ENCODE measurements at places on chromosomes 13 and 19.

DNA sequence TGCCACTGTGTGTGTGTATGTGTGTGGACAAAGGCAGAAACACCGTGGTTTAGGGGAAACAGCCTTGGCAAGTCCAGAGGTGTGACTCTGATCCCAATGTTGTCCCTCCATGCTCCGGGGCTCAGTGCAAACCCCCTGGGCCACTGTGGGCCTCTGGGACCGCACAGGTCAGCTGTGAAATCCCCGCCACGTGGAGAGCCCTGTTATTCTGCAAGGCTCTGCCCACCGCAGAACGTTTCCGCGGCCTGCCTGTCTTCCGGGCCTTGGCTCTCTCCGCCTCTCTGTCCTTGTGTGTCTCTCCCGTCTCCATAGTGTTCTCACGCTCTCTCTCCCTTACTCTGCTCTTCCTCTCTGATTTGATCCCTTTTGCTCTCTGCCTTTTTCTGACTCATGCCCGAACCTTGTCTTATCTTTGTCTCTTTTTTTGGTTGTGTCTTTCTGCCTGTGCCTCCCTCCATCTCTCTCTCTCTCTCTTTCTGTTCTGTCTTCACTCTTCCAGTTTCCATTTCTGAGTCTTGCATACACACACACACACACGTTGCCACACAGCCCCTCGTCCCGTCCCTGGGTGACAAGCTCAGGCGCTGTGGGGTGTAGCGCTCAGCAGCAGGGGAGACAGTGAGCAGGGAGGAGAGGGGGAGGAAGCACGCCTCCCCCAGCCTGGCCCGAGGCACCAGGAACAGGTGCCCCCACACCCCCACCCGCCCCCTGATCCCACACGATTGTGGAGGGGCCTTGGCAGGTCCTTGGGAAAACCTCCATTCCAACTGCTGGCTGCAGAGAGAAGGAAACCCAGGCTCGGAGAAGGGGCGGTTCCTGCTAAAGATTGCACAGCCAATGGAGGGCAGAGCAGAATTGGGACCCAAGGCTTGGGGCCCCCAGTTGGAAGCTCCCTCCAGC, 3.0 kb downstream of the TTYH1 start:
- no peak for DNase-seq

GRCh38 chr19:4007836-4008539, 452 bp downstream of the PIAS4 start:
- DNase-seq = peak; percentile 69

- DNase-seq = no peak
These were observed 594 bp upstream of the ZNF850 start for GRCh38 chr19:36773223-36773579.

GRCh38 chr13:36297366-36298338, at the start of gene CCDC169:
Gene CCDC169 (minus strand): TSS chr13:36297814. CDS start chr13:36297719, 95 bp downstream.
- DNase-seq = peak; percentile 90

- DNase-seq = no peak
These were observed 85.6 kb downstream of the ZNF486 start for GRCh38 chr19:20252613-20253012.

DNA sequence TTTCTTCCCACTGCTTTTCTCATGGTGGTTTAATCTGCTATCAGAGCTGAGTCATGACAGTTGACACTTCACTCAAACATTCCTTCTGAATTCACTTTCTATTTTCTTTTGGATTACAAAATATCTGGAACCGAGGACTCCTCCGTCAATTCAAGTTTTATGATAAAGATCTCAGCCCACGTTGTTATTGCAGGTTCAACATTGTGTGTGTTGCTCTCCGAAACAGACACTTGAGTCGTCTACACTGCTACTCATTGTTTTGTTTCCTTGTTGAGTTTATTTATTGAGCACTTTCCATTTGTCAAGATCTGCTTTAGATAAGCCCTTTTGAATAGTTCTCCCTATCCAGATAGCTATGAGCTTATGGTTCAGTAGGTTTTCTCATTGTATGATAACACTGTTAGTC, 636.1 kb upstream of the GPC6 start:
- DNase-seq = no peak

DNA sequence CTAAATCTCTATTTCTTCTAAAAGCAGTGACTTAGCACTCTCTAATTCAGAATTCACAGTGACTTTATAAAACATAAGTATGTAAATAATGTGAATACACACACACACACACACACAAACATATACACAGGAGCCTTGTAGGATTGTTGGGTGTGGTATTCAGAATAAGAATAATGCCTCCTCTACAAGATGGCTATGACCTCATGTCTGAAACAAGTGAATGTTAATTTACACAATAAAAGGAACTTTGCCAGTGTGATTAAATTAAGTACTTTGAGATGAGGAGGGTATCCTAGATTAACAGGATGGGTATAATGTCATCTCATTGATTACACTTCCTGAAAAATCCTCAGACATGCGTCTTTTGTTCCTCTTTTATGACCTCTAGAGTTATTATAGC, 234.6 kb downstream of the SLITRK6 start:
- no peak for DNase-seq

DNA sequence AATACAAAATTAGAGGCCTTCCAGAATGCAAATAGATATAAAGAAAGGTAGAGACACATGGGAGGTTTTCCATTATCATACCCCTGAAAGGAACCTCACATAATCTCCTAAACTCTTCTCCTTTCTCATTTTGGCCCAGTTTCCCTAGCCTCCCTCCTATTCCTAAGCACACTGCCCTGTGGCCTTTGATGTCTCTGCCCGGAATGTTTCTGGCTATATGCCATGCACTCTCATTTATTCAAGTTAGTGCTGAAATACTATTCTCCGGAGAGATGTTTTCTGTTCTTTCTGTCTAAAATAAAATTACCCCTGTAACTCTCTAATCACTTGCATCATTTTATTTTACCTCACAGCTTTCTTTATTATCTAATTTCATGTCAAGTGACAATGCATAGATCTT, 1287.7 kb downstream of the SLITRK5 start:
- no peak for DNase-seq

DNA sequence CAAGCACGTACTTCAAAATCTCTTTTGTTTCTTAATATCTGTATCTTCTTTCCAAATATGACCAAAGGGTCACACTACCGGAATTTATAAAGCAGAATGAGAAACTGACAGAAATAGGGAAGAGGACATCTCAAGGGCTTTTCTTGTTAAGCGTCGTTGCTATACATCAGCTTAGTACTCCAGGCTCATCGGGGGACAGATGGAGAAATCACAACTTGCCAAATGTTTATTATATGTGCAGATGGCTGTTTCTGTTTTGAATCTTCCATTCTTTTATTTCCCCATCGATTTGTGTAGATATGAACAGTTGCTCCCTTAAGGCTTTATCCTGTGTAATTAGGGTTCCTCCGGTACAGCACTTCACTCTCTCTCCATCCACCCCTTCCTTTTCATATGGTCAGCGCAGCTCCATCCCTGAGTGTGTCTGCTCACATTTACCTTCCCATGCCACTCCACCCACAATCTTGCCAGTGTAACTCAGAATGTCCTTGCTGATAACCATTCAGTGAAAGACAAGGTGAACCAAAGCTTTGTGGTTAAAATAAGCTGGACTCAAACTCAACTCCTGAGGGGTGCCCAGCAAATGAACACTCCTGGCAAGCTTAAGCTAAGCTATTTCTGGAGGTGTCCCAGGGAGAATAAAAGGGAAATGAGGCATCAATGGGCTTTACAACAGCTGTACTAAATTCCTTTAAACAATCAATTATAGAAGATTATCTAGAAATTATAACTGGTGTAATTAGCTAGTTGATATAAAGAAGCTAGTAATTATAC, 51.3 kb downstream of the TBC1D4 start:
- DNase-seq = no peak

DNA sequence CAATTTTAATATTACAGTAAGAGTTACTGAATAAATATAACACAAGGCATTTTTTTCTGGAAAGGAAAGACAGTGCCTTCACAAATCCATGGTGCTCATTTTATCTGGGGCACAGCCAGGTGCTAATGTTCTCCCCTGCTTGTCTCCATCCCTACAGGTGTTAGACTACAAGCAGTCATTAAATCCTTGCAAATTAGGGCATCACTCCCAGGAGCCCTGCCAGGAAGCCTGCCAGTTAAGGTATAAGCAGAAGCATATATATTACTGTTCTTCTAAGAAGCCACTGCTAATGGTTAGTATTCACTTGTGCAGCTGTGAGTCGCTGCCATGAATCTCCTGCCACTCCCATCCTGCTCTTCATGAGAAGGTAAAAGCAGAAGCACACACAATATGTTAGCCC, 149.7 kb downstream of the OXGR1 start:
- DNase-seq = no peak

- no peak for DNase-seq
These were observed 148.6 kb upstream of the ATXN8OS start for GRCh38 chr13:69959046-69959445.

DNA sequence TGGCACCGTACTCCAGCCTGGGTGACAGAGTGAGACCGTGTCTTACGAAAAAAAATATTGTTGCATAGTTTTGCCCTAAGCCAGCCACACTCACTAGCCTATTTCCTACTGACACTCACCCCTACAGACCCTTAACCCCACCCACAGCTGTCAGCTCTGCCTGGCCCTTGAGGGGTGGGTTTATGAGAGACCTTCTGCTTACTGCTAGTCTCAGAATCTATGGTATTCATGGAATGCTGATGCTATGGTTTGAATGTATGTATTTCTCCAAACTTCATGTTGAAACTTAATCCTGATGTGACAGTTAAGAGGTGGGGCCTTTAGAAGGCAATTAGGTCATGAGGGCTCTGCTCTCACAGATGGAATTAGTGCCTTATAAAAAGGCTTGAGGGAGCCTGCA, 79.2 kb upstream of the LRCH1 start:
- no peak for DNase-seq

Measured in upper lobe of right lung (tissue), 1 donor.